ENCODE measurements at places on chromosomes 2 and 18.

DNA sequence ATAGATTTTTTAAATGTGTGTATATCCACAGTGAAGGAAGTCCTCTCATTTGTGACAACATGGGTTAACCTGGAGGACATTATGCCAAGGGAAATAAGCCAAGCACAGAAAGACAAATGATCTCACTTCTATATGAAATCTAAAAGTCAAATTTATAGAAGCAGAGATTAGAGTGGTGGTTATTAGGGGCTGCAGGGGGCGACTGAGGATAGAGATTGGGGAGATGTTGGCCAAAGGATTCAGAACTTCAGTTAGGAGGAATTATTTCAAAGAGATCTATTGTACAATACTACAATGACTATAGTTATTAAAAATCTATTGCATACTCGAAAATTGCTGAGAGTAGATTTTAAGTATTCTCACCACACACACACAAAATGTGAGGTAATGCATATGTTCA is 252.4 kb upstream of the SLC39A10 start:
- H3K4me3 ChIP-seq, result no peak overlapping the region
- no peak overlapping the region for H3K27ac ChIP-seq
- H3K27me3 ChIP-seq, result no peaks in the 10 kb centered on the region
- H3K36me3 ChIP-seq, result no peaks in the 10 kb centered on the region
- no peak for DNase-seq
- no peaks in the 10 kb centered on the region for H3K4me1 ChIP-seq

DNA sequence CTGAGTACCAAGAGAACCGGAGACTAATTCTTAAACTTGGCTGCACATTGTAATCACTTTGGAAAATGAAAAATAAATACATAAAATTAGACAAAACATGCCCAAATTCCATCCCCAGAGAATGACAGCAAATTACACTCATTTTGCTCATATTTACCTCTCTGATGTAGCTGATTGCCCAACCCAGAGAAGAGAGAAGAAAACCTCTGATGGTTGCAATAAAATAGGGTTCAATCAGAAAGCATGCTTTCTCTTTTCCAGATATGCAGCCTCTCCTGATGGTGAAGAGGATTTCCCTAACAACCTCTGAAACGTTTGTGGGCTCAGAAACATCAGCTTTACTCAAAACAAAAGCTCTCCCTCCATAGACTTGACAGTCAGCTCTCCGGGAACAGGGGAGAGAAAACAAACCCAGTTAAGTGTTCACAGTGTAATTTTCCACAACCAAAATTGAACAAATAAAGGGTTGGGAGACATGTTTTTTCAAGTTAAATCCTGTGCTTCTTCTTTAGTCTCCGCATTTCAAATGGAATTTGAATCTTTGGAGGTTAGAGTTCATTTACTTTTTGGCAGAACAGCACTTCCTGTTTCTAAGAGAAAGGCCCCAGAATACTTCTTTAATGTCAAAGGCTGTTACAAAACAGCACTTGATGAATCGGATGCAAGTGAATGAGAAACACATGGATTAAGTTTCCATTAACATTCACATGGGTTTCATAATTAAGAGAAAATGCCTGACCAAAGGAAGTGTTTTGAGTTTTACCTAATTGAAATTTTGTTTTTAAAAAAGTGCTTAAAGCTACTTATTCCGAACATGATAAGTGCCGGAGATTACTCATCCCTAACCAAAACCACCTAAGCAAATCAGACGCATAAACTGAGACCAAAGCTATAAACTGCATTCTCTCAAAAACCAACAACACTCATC is 570.1 kb upstream of the SYT4 start:
- H3K4me1 ChIP-seq, result no peaks in the 10 kb centered on the region
- H3K4me3 ChIP-seq, result no peak overlapping the region
- no peaks in the 10 kb centered on the region for H3K27me3 ChIP-seq

- no peak overlapping the region for H3K4me3 ChIP-seq
- DNase-seq, result no peak
- H3K27ac ChIP-seq, result no peak overlapping the region
- no peaks in the 10 kb centered on the region for H3K27me3 ChIP-seq
Observed at GRCh38 chr2:226559536-226559935, 240.1 kb downstream of the IRS1 start.

GRCh38 chr2:178317811-178318210 is 123.5 kb downstream of the OSBPL6 start:
- H3K4me3 ChIP-seq, result no peak overlapping the region
- H3K27me3 ChIP-seq, result peaks cover under 1% of the 10 kb centered on the region
- DNase-seq, result no peak
- no peak overlapping the region for H3K27ac ChIP-seq
- no peaks in the 10 kb centered on the region for H3K4me1 ChIP-seq

DNA sequence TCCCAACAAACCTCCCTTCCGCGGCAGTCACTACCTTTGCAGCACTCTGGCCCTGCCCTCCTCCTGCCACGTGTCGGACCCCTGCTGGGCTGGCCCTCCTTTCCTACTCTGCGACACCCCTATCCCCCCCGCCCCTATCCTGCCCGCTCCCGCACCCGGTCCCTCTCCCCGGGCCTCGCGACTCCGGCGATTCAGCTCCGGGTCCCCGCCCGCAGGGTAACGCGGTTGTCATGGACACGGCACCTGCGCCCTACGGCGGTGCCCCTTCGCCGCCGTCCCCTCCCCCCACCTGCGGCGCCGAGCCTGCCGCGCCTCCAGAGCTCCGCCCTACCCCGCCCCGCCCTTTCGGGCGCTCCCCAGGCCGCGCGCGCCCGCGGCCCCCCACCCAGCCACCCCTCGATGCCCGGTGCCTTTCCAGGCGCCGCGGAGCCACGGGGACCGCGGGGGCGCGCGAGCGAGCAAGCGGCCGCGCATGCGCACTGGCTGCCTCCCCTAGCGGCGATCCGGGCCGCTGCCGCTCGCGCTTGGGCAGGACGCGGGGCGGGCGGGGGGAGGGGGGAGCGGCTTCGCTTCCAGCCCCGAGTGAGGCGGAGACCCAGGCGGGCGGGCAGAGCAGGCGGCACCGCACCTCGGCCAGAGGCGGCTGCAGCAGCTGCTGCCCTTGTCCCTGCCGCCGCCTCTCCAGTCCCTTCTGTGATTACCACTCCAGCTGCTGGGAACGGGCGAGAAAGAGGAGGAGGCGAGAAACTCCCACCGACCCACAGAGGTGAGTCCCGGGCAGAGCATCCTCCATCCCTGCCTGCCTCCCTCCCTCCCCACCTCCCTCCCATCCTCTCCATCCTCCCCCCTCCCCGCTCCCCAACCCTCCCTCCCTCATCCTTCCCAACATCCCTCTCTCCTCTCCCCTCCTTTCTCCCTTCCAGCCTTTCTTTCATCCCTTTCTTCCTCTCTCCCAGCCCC is at the start of gene CTNNA2:
CTNNA2 (plus strand) TSS at position 610 of the 960 bp plus-strand sequence.
- H3K27ac ChIP-seq, result no peak within 1 kb of the TSS
- H3K4me1 ChIP-seq, result no peaks in the 10 kb centered on the region

DNA sequence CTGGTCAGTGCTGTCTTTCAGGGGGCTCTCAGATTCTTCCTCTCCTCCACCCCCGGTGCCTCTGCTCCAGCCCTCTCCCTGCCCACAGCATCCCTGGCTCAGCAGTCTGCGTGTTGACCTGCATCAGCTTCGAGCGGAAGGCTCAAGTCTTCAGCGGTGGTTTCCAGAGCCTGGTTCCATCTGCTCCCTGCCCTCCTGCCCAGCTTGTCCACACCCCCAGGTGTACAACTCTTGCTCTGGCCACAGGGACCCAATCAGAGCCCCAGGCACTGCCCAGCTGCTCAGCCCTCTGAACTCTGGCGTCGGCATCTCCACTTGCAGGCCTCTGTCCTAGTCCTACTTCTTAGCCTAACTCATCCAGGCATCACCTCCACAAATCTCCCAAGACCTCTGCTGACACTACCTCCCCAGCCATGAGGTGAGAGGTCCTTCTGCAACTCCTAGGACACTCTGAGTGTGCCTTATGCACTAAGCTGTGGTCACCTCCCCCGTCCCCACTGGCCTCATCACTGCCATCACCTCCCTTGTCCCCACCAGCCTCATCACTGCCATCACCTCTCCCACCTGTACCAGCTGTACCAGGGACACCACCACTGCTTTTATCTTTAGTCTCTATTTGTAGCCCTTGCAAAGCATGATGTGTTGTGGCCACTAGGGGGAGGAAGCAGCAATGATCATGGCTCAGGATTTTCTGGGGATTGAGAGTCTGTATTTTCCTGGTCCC is 60.9 kb downstream of the EDAR start:
- H3K27ac ChIP-seq, result no peak overlapping the region
- H3K4me1 ChIP-seq, result no peaks in the 10 kb centered on the region
- H3K4me3 ChIP-seq, result no peak overlapping the region
- H3K36me3 ChIP-seq, result no peaks in the 10 kb centered on the region

DNA sequence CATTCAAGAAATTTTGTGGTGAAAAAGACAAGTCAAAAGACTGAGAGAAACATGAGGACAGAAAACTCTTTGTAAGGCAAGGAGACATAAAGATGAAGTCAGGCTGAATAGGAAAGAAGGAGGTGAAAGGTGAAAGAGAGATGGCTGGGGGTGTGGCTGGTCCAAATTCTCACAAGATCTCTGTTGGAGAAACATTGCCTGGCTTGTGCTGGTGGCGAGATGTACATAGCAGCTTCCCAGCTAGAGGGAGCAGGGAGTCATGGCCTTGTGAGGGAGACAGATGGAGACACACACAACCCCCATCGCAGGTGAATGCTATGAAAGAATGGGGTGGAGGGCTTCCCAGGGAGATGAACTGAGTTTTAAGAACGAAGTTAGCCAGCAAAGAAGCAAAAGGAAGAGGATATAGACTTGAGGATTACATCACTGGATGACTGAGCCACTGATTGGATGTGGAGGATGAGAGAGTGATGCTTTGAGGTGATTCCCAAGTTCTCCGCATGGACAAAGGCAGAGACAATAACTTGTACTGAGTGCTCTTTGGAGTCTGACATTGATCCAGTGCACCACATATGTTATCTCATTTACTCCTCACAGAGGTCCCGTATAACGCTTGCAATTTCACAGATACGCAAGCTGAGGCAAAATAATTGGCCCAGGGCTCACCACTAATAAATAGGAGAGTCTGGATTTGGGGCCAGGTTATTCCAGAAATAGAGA is 3.7 kb upstream of the EMX1 start:
- H3K36me3 ChIP-seq, result no peaks in the 10 kb centered on the region
- H3K4me1 ChIP-seq, result peaks cover 38% of the 10 kb centered on the region
- no peak for DNase-seq
- peaks cover 60% of the 10 kb centered on the region for H3K27me3 ChIP-seq

DNA sequence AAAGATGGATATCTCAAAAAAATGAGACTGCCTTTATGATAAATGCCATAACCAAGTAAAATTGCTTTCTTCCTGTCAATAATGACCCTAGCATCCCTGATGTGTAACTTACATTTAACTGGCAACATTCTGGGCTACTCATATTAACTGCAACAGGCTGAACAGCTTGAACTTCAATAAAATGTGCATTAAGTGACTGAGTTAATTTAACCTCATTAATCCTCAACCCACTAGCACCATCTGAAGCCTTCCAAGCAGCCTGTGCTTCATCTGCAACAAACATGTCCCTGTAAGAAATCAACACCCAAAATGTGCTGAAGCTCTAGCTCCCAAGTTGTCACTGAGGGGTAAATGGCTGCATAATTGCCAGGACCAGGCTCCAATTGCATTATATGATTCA is 296.2 kb upstream of the ZC3H15 start:
- no peaks in the 10 kb centered on the region for H3K27me3 ChIP-seq
- no peaks in the 10 kb centered on the region for H3K36me3 ChIP-seq
- H3K27ac ChIP-seq, result no peak overlapping the region
- no peaks in the 10 kb centered on the region for H3K4me1 ChIP-seq

- H3K4me3 ChIP-seq, result no peak overlapping the region
- no peaks in the 10 kb centered on the region for H3K27me3 ChIP-seq
- no peak for DNase-seq
- H3K27ac ChIP-seq, result no peak overlapping the region
- H3K4me1 ChIP-seq, result no peaks in the 10 kb centered on the region
Observed at GRCh38 chr2:16073921-16074425, 133.6 kb downstream of the MYCN start.

- H3K27ac ChIP-seq, result no peak overlapping the region
- no peak for DNase-seq
- H3K4me3 ChIP-seq, result no peak overlapping the region
- no peaks in the 10 kb centered on the region for H3K4me1 ChIP-seq
Observed at GRCh38 chr2:204738721-204739120, 193.4 kb downstream of the PARD3B start.

GRCh38 chr2:232573771-232574435 is 23.4 kb downstream of the EIF4E2 start:
- no peak for DNase-seq
- no peak overlapping the region for H3K4me3 ChIP-seq
- no peaks in the 10 kb centered on the region for H3K4me1 ChIP-seq
- peaks cover 51% of the 10 kb centered on the region for H3K36me3 ChIP-seq
- H3K27ac ChIP-seq, result no peak overlapping the region
- H3K27me3 ChIP-seq, result no peaks in the 10 kb centered on the region

GRCh38 chr2:2590141-2590540 is 259.1 kb upstream of the MYT1L start:
- no peak for DNase-seq
- H3K36me3 ChIP-seq, result no peaks in the 10 kb centered on the region
- H3K4me1 ChIP-seq, result no peaks in the 10 kb centered on the region
- no peak overlapping the region for H3K27ac ChIP-seq
- no peaks in the 10 kb centered on the region for H3K27me3 ChIP-seq

DNA sequence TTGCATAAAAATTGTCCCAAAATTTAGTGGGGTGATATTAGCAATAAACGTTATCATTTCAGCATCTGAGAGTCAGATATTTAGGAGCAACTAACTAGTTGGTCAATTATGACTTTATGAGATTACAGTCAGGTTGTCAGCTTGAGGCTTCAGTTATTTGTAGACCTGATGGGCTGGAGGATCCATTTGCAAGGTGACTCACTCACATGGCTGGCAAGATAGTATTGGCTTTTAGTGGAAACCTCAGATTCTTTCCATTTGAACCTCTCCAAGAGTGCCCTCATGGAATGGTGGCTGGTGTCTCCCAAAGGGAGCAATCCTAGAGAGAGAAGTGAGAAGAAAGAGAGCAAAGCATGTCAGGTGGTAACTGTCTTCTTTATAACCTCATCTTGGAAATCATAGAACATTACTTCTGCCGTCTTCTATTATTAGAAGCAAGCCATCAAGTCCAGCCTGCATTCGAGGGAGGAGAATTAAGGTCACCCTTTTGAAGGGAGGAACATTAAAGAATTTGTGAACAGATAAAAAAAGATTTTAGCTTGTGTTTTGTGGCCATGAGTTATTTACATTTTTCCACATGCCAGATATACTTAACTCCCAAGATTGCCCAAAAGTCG is 92.5 kb downstream of the HAUS1 start:
- no peak for DNase-seq
- no peaks in the 10 kb centered on the region for H3K36me3 ChIP-seq
- H3K4me3 ChIP-seq, result no peak overlapping the region
- no peaks in the 10 kb centered on the region for H3K27me3 ChIP-seq
- no peaks in the 10 kb centered on the region for H3K4me1 ChIP-seq

DNA sequence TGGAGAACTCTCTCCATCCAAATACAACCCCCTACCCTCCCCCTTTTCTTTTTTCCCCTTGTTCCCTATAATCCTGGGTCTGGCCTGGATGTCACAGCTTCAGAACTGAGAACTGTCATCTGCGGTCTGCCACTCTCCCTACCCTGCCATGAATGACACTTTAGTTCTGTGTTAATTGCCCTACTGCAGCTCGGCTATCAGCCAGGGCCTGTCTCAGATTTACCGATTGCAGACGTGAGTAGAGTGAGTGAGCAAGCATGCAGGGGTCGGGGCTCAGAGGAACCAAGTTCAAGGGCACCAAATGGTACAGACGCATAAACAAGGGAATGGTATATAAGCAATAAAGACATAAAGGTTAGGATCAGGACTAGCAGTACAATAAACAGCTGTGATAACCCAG is 967.8 kb downstream of the BCL11A start:
- DNase-seq, result no peak
- no peaks in the 10 kb centered on the region for H3K4me1 ChIP-seq
- no peak overlapping the region for H3K4me3 ChIP-seq
- no peaks in the 10 kb centered on the region for H3K27me3 ChIP-seq
- no peaks in the 10 kb centered on the region for H3K36me3 ChIP-seq
